HL-60 (cell line): ENCODE measurements at places on chromosomes 2 and 18.

DNA sequence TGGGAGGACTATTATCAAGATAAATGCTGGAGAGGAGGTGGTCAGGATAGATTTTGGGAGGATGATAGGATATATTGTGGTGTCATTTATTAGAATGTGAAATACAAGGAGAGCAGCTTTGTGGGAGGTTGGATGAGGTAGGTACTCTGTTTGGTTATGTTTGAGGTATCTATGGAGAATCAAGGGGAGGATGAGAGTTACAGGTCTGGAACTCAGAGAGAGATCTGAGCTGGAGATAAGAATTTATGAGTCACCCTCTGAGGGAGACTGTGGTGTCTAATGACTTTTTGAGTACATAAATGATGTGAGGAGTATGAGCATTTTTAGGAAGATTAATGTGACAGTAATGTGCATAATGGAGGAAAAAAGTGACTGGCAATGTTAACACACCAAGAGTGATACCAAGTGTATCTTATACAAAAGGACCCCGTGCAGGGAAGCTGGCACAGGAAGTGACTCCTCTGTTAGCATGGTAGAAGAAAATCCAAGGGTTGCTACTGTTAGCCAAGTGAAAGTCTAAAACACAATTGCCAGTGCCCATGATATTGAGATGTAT lies 48.2 kb downstream of the CRIM1 start:
- no peak for DNase-seq

GRCh38 chr2:96913398-96914202 lies 43.7 kb upstream of the SEMA4C start:
- peak; percentile 87 for DNase-seq

- DNase-seq: no peak
Observed at GRCh38 chr2:157935378-157935906, 59.3 kb upstream of the ACVR1 start.

DNA sequence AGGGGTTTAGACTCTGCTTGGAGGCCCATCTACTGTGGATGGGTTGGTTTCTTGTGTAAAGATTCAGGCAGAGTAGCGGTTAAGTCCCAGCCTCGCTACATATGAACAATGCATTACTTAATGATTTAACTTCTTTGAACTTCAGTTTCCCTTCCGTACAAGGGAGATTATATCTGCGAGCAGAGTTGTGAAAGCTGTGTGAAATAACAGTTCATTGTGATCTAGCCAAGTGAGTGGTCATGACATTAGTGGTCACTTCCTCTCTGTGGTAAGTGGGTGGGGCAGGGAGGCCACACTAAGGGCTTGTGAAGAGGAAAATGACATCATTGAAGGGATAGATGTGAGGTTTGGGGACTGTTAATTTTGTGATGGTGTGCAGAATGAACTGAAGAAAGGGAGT lies 14.1 kb upstream of the MEX3C start:
- peak; percentile 100 for DNase-seq

DNA sequence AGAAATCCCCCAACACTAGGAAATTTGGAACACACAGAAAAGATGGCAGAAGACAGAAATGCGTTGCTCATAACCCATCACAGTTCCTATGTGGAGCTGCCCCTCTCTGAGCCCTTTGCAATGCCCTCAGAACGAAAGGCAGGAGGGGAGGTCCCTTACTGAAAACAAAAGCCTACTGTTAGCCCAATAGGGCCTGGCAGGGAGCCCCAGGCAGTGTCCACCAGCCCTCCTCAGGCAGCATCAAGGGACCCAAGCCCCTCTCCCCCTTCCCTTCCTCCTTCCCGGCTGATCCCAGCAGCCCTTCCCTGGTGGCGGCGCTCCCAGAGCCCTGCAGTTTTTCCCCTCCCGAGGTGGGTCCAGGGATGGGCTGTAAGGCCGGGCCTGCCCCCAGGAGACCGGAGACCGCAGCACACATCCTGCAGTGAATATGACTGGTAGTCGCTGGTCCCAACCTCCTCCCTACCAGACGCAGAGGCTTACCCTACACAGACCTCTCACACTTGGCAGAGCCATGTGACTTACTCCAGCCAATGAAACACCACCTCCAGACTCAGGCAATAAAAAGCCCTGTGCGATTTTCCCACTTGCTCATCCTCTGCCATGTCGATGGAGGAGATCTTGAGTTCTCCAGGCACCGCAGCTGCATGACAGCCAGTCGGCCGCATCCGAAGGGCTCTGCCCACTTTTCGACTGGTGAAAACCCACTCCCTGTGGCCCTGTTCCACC lies 19.4 kb upstream of the DUSP2 start:
- DNase-seq: no peak

GRCh38 chr2:240413813-240414429 lies 21.5 kb upstream of the GPC1 start:
- no peak for DNase-seq

GRCh38 chr2:70258532-70258875 lies 567 bp downstream of the PCYOX1 start:
- DNase-seq: no peak

- DNase-seq: no peak
Observed at GRCh38 chr18:22210311-22210754, 40.9 kb downstream of the GATA6 start.

- peak; percentile 18 for DNase-seq
Observed at GRCh38 chr2:39780825-39781600, 2.0 kb upstream of the THUMPD2 start.

- DNase-seq: no peak
Observed at GRCh38 chr18:50281972-50282520, 723 bp upstream of the MBD1 start.

- DNase-seq: no peak
Observed at GRCh38 chr18:47912794-47913585, 17.5 kb downstream of the SMAD2 start.

- no peak for DNase-seq
Observed at GRCh38 chr18:50992351-50992762, 24.5 kb downstream of the ELAC1 start.

DNA sequence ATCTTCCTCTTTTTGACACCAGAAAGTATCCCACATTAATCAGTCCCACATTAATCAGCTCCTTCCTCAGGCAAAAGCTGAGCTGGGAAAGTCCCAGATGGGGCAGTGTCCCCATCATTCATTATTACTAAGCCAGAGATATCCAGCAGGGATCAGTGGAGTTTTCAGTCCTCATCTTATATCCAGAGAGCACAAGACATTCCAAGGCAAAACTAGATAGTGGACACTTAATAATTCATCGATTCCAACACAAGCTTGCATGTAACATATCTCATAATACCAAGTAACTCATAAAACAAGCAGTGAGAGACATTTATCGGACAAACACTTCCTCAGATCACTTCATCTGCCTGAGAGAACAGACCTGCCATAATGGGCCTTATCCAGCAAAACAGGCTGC lies 53.1 kb downstream of the MCFD2 start:
- DNase-seq: no peak

GRCh38 chr2:65164426-65164891 lies 34.6 kb upstream of the RAB1A start:
- DNase-seq: peak; percentile 44

DNA sequence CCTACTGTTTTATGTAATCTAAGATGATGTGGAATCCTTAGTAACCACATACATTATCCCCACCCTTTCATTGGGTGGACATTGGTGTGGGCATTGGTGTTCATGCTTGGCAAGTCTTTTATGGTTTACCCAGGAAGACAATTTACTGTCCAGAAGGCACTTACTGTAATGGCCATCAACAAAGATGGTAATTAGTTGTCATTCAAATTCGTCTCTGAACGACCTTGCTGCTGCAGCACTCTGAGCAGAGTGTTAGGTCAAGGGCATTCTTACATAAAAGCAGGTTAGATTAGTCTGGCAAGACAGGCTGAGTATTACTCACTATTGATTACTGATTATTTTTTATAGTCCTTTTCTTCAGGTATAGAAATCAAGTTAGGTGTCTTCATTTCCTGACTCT lies 447.9 kb downstream of the XIRP2 start:
- DNase-seq: no peak
